ENCODE measurements at places on chromosomes 7 and 10.

DNA sequence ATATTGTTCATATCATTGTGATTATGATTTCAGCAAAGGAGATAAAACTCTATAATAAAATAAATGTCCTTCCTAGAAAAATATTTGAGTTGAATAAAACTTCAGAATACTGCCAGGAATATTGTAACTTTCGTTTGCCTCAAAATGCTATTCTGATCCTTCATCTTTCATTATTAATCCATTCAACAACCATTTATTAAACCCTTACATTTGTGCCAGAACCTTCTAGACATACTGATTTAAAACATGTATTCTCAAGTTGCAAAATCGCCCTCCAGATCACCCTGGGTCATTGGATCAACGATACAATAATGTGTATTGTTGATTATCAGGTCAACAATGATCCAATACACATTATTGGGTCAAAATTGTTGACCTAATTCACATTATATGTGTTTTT, 759.8 kb downstream of the CNTNAP2 start:
- DNase-seq, result no peak

DNA sequence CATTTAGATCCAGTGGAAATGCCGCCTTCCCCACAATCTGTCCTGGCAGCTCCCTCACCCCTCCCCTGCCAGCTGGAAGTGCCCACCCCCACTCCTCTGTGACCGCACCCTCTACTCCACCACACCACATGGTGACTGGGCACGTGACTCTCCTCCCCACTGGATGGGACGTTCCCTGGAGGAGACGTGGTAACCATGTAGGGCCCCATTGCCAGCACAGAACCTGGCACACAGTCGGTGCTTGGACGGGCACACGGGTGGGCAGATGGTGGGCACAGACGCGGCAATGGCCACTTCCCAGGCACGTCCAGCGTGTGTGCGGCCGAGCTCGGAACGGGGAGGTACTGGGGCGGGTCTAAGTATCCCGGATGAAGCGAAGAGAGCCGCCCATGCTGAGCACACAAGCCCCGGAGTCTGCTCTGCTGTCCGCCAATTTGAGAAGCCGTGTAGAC, 245.6 kb downstream of the MAD1L1 start:
- DNase-seq, result no peak

DNA sequence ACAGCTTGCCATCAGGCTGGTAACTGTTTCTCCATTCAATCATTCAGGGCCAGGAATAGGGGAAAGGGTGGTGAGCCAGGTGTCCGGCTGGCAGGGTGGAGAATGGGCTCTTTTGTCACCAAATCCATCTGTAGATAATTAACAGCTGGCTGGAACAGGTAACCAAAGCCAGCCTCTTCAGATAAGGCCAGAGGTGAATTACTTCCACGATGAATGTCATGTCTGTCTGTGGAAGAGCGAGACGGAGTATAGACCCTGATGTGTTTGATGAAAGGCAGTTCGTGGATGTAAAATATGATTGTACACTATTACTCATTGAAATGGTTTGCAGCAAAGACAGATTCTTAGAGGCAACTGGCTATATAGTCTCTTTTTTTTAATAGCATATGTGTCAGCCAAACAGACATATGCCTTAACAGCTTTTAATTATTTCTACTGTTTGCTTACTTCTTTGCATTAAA, 149.8 kb downstream of the KLF6 start:
- no peak for DNase-seq

DNA sequence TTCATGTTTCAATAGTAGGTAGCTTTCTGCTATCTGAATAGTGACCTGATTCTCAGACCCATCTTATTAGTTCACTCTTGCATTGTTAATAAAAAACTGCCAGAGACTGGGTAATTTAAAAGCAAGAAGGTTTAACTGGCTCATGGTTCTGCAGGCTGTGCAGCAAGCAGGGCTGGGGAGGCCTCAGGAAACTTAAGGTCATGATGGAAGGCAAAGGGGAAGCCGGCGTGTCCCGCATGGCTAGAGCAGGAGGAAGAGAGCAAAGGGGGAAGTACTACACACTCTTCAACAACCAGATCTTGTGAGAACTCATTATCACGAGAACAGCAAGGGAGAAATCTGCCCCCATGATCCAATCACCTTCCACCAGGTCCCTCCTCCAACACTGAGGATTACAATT, 185.2 kb upstream of the PITRM1 start:
- DNase-seq, result no peak

DNA sequence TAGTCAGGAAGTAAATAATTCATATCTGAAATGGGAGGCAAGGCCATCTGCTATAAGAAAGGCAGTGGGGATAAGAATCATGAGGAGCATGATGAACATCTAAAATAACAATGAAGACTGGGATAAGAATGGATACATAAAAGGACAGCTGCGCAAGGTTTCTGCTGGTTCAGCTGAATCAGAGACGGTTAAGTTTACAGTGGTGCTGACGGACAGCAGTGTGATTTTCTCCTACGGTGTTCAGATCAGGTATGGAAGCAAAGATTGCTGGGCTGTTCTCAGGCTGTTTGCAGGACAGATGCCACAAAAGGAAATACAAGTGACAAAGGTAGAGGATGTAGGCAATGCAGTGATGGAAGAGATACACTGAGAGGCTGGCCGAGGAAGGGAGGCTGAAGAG, 8.4 kb downstream of the CYCS start:
- DNase-seq, result no peak

- peak; percentile 21 for DNase-seq
Observed at GRCh38 chr7:2734751-2735571, 47.0 kb downstream of the AMZ1 start.

DNA sequence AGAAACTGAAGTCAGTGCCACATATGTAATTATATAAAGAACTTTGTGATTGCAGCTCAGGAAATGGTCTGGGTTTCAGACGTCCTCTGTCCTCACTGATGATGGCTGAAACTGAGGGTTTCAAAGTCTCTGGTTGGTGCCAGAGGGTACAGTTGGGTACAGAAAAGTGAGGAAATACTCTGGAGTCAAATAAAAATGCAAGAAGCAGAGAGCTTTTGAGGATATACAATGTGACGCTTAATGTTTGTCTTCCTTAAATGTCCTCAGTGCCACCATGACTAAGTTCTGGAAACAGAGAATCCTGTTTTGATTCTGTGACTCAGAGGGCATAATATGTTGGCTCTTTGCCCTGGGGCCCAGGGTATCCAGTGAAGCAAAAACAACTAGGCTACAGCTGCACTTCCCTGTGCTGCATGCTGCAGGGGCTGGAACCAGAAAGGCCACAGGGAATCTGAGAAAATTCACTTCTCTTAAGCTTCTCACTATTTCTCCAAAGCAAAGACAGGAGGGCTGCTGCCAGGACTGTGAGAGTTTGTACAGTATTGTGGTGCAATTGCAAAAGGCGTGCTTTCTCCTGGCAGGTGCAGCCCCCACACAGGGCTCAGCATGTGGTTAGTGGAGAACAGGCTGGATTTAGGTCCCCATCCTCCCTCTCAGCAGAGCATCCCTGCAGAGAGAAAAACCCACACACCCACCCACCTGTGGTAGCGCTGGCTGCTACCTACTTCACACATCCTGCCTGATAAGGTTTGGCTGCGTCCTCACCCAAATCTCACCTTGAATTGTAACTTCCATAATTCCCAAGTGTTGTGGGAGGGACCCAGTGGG, 169.5 kb upstream of the SVIL start:
- peak; percentile 81 for DNase-seq

DNA sequence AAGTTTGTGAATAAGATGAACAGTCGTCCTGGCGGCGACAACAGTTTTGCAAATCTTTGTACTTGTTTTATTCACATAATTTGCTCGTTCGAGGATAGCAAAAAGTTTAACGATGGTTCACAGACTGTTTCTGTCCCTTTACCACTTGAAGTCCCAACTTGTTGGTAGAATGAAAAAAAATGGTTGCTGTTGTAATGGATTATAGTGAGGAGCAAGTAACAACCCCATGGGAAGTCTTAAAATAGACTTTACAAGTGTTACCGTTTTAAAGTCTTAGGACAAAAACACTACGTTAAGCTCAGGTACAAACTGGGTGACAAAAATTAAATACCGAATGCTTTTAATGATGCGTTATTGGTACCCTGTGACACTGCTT, 589 bp downstream of the LSM8 start:
- DNase-seq, result peak; percentile 8

DNA sequence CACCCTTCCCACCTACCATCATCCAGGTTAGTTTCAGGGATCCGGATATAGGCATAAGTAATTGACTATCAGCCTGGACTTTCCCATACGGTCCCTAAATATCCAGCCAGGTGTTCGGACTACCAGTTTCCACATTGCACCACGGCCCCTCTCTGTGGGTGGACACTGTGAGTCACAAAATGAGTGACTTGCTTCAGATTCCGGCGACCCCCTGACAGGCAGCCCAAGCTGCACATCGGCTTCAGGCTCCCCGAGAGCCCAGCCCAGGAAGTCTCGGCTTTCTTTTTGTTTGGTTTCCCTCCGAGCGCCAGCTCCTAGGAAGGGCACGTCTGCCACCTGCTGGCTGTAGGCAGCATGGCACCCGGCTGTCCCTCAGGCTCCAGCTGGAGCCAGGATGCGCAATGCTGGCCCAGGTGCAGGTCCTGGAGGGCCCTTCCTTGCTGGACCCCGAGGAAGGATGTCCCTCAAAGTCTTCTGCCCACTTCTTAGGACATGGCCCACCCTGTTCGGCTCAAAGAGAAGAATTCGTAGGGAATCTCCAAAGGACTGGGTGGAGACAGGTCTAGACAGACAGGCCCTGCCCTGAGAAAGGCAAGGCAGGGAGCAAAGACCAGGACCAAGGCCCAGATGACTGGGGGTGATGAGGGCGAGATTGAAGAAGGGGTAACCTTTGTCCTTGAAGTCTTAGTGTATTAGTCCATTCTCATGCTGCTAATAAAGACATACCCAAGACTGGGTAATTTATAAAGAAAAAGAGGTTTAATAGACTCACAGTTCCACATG, 10.6 kb downstream of the HABP2 start:
- DNase-seq, result peak; percentile 27

GRCh38 chr7:116591202-116592040, 66.6 kb downstream of the CAV1 start:
- peak; percentile 21 for DNase-seq

- no peak for DNase-seq
Observed at GRCh38 chr7:1856161-1856887, 186.2 kb downstream of the ELFN1 start.

DNA sequence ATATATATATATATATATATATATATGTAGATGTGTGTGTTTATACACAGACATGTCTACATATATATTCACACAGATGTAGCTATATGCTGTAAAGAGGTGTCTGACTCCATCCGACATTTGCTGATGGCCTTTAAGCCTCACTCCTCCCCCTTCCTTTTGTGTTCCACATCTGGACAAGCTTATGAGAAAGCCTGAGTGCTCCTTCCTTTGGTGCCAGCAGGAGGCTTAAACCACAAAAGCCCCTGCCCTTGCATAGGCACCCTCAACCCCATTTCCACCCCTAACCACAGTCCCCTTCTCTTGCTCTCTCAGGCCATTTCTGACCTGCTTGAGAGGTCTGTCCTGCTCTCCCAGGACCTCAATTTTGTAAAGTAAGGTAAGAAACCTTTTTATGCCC, 98.7 kb downstream of the SVOPL start:
- DNase-seq, result no peak

- DNase-seq, result peak; percentile 49
Observed at GRCh38 chr10:60430017-60430416, 40.3 kb upstream of the ANK3 start.

- DNase-seq, result no peak
Observed at GRCh38 chr10:124626759-124627380, 117.3 kb downstream of the FAM53B start.

DNA sequence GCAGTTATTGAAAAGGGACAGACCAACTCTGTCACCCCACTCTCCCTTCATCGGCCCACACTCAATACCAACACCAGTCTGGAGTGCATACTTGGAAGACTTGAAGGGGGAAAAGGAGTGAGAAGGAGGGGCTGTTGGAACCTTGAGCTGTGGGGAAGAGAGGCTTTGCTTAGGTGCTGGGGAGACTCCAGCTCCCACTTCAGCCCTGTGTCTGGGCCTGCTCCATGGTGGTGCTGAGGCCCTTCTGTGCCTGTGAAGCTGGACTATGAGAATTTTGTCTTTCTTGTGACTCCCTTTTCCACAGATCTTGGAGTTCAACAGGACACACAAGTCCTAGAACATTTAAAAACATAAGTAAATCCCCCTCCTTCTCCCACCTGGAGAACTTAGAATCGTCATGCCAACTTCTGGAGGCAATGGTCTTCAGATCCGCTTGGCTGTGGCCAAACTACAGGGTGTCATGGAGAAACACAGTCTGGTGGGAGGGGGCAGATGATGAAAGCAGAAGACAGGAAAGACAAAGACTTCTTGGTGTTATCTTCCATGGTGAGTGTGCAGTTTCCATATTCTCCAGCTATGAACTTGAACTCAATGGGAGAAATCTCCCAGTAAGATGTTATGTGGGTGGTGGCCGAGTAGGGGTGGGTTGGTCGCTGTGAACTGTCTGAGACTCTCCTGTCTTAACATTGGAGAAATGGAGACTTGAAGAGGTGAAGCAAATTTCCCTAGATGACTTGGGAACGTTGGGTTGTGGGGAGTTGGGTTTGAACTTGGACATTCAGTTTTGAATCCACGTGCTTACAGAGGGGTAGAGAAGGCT, 18.4 kb upstream of the GIMAP8 start:
- DNase-seq, result no peak

- DNase-seq, result no peak
Observed at GRCh38 chr7:38831259-38831996, 77.6 kb downstream of the VPS41 start.

GRCh38 chr7:99784007-99784406, at the start of gene CYP3A4:
Gene CYP3A4 (minus strand): TSS chr7:99784184. CDS start chr7:99784081, 103 bp downstream.
- no peak for DNase-seq

- DNase-seq, result no peak
Observed at GRCh38 chr10:35035606-35036005, 54.5 kb downstream of the CUL2 start.

- no peak for DNase-seq
Observed at GRCh38 chr10:104835422-104835821, 194.3 kb downstream of the SORCS3 start.

DNA sequence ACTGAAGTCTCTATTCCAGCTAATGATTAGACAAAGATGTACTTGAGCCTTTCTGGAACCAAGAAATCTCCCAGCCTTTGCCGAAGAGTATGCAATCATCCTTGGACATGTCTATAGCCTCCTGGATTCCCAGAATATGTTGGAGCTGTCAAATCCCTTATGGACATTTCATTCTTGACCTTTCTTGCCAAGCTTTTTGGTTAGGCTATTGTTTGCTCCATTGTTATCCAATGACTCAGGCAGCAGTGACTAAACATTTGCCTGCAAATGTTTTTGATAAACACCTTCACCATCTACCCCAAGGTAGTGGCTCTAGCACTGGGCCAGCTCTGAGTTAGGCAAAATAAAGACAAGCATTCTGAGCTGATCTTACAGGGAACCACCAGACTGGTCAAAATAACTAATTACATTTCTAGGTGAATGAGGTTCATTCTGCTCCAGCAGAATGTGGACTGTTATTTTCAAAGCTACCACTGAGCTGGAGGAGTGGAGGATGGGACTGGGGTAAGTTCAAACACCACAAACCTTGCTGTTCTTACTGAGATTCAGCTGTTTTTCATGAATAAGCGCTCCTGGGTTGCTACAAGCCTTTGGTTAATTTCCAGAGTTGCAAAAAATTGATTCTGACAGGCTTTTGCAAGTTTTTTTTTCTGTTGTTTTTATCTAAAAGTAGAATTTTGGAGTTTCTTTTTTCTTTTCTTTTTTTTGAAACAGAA, 81.0 kb downstream of the TMEM270 start:
- peak; percentile 30 for DNase-seq

GRCh38 chr7:130024390-130024789, 26.8 kb downstream of the ZC3HC1 start:
- peak; percentile 61 for DNase-seq

All from amniotic epithelial cell (primary cell).